Panc1 (cell line): ENCODE measurements at places on chromosomes 2 and 18.
A peak's percentile ranks its signal among the peaks of the same experiment; 100 is the strongest.

DNA sequence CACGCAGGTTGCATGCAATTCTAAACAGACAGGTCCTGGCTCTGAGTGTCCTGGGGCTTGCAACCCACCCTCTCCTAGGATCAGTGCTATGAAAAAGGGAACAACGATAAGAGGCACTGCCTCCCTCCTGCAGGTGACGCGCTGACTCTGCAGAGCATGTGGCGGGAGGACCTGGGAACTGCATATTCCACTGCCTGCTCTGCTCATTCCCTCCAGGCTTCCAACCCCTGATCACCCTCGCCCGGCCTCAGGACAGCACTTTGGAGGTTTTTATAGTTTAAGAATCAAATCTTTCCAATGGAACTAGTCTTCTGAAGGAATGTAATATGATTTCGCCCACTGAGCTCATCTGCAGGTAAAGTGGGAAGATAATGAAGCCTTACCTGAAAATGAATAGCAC, 8.5 kb downstream of the CHST10 start:
- no peaks in the 10 kb centered on the region for H3K36me3 ChIP-seq
- no peak overlapping the region for H3K4me3 ChIP-seq

- H3K27me3 ChIP-seq, result no peaks in the 10 kb centered on the region; the same call in 1 of the 2 replicates
- H3K36me3 ChIP-seq, result no peaks in the 10 kb centered on the region
- H3K27ac ChIP-seq, result no peak overlapping the region
- no peak for DNase-seq
- H3K4me1 ChIP-seq, result no peaks in the 10 kb centered on the region
- no peak overlapping the region for H3K4me3 ChIP-seq
Observed at GRCh38 chr2:100236166-100236565, 86.1 kb downstream of the LONRF2 start.

- no peaks in the 10 kb centered on the region for H3K4me1 ChIP-seq
- no peak for DNase-seq
- no peak overlapping the region for H3K27ac ChIP-seq
- no peaks in the 10 kb centered on the region for H3K36me3 ChIP-seq
- no peak overlapping the region for H3K4me3 ChIP-seq
Observed at GRCh38 chr2:181828122-181828705, 63.3 kb upstream of the ITPRID2 start.

GRCh38 chr2:104866883-104867812, 13.2 kb downstream of the POU3F3 start:
- no peak overlapping the region for H3K4me3 ChIP-seq
- DNase-seq, result no peak
- H3K27me3 ChIP-seq, result peaks cover 38% of the 10 kb centered on the region
- no peaks in the 10 kb centered on the region; the same call in 1 of the 2 replicates for H3K4me1 ChIP-seq
- H3K27ac ChIP-seq, result no peak overlapping the region

GRCh38 chr2:72993147-72993932, 76.0 kb downstream of the EMX1 start:
- H3K4me3 ChIP-seq, result no peak overlapping the region
- DNase-seq, result peak; percentile 43
- no peak overlapping the region for H3K27ac ChIP-seq
- no peaks in the 10 kb centered on the region for H3K27me3 ChIP-seq
- H3K36me3 ChIP-seq, result no peaks in the 10 kb centered on the region

DNA sequence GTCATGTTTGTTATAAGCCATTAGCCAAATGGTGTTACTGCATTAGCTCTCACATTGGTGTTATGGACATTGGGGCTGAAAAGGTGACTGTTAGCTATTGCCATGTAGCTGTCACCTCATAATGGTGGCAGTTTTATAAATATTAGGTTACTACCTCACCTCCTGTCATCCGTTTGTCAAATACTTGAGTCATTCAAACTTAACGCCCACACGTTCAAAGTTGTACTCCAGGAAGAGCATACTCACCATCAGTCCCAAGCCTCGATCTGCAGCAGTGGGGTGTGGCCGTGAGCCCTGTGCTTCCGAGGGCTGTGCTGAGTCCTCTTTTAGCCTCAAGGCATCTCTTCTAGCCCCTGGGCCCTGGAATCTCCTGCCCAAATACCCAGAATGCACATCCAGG, 87.3 kb downstream of the PDK1 start:
- no peaks in the 10 kb centered on the region for H3K27me3 ChIP-seq
- no peaks in the 10 kb centered on the region for H3K36me3 ChIP-seq
- H3K4me1 ChIP-seq, result no peaks in the 10 kb centered on the region
- DNase-seq, result no peak
- no peak overlapping the region for H3K27ac ChIP-seq

- DNase-seq, result no peak
- H3K36me3 ChIP-seq, result no peaks in the 10 kb centered on the region
- peaks cover 57% of the 10 kb centered on the region for H3K4me1 ChIP-seq
- H3K27ac ChIP-seq, result peak overlapping the region; percentile 100
Observed at GRCh38 chr2:201118961-201119854, 3.2 kb downstream of the CFLAR start.

- H3K4me3 ChIP-seq, result peak overlapping the region; percentile 66
- H3K4me1 ChIP-seq, result peaks cover 34% of the 10 kb centered on the region
- no peaks in the 10 kb centered on the region for H3K36me3 ChIP-seq
Observed at GRCh38 chr2:240568678-240569522, 616 bp downstream of the RNPEPL1 start.

DNA sequence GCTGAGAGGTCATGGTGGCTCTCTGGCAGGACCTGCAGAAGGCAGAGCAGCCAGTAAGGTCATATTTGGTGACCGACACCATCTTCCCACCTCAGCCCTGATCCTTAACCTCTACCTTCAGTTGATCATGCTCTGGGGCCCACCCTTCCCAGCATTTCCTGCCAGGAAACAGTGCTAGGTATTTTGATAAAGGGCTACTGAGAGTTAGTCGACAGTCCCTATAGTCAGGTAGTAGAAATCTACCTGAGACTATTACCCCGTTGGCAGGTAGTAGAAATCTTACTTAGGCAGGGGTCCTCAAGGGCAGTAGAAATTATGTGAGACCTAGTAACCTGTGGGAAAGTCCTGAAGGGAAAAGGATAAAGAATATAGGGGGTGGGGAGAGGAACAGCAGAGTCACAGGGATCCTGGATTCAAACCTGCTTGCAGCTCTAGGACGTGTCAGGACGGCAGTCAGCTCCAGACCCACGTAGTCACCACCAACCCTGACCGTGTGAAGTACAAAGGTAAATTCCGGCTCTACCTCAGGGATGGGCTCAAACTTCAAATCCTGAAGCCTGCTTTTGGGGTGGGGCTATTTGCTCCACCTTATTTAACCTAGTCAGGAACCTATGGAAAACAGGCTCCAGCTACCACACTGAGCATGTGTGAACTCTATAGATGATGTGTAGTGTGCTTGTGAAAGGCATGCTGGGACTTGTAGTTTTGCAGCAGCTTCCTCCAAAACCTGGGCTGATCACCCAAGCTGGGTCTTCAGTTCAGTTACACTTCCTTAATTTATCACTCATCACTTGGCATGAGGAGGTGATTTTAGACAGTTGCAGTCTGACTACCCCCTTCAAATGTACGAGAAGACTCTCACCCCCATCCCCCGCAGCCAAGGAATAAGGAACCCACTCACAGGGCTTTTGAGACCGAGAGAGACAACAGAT, at the start of gene DQX1:
Gene DQX1, minus strand, starts transcription at position 515 of the 932 bp plus-strand sequence. Its CDS starts 502 bp downstream, at position 13.
- H3K27ac ChIP-seq, result no peak within 1 kb of the TSS
- no peak within 1 kb of the TSS for H3K4me3 ChIP-seq
- peaks cover 6% of the 10 kb centered on the region for H3K4me1 ChIP-seq

GRCh38 chr2:88711897-88712296, 20.4 kb downstream of the RPIA start:
- DNase-seq, result no peak
- no peaks in the 10 kb centered on the region for H3K36me3 ChIP-seq
- H3K27ac ChIP-seq, result no peak overlapping the region
- H3K4me3 ChIP-seq, result no peak overlapping the region

DNA sequence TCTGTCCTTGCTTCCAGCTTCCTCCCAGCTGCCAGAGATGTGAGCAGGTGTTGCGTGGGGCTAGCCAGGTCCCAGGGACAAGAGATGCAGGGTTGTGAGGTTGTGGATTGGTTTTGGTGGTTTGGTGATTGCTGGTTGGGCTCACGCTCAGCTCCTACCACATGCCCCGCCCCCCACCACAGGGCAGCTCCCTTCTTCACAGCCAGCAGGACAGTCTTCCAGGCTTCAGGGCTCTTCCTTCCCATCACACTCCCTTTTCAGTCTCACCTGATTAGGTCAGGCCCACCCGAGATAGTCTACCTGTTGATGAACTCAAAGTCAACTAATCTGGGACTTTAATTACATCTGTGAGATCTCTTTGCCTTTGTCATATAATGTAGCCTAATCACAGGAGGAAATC, 52.0 kb upstream of the GLI2 start:
- 0 out of 2 replicates have a peak, but pooled peaks cover 2% of the 10 kb centered on the region for H3K27me3 ChIP-seq
- H3K4me3 ChIP-seq, result no peak overlapping the region
- no peak for DNase-seq
- H3K27ac ChIP-seq, result no peak overlapping the region

DNA sequence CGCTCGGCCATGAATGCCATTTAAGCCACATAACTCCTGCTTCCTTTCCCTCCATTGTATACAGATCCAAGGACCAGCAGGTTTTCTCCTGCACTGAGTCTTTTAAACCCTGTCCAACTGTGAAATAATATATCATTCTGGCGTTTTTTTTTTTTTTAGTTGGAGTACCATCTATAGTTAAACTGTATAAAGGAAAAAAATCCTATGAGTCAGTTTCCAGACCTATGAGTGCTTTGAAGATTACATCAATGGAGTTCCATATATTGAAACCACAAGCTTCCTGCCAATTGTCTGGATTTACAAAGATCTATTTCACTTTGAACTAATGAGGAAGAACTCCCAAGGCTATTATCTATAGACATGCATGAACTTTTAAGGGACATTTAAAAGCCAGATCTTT, 2.4 kb upstream of the MALT1 start:
- H3K4me1 ChIP-seq, result peaks cover 17% of the 10 kb centered on the region
- DNase-seq, result no peak
- no peak overlapping the region for H3K4me3 ChIP-seq
- H3K36me3 ChIP-seq, result no peaks in the 10 kb centered on the region; the same call in 1 of the 2 replicates

GRCh38 chr2:237567276-237568029, 1.1 kb downstream of the PRLH start:
- no peaks in the 10 kb centered on the region for H3K36me3 ChIP-seq
- H3K27me3 ChIP-seq, result no peaks in the 10 kb centered on the region
- H3K4me3 ChIP-seq, result no peak overlapping the region
- peaks cover 5% of the 10 kb centered on the region for H3K4me1 ChIP-seq
- no peak for DNase-seq

GRCh38 chr2:69026026-69026425, 13.0 kb downstream of the ANTXR1 start:
- H3K27me3 ChIP-seq, result no peaks in the 10 kb centered on the region
- DNase-seq, result no peak
- H3K36me3 ChIP-seq, result no peaks in the 10 kb centered on the region

DNA sequence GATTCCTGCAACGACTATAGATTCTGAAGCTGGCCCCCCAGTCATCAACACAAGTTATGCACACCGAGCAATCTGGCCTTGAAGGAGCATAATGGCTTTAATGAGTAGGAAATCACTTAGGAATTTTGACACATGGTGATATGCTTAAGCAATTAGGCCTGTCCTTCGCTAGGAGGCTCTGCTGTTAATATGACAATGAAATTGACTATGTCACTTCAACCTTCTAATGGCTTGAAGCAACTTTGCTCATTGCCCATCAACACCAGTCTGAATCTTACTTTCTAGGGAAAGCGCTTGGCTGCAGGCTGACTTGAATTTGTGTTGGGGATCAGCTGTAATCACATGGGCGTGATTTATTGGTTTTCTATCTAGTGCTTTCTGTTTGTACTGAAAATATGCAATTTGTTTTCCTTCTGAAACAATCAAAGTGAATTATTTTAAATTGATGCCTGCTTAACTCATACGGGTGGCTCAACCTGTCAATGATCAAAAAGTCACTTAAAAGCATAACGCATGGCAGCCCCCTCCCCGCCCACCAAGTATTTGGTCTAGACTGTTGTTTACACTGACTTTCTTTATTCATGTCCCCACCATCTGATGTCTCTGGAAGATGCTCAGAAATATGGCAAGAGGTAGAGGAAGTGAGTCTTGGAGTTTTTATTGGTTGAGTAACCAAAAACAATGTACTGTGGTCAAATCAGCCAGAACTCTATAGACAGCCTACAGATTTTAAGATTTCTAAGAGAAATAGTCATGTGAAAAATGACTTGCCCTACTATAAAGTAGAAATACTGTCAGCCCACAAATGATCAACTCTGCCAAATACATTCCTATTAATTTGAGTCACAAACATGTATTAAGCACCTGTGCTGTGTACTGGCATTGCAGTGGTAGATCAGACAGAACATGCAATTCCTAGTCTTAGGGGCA, 344.9 kb downstream of the RBM43 start:
- H3K27ac ChIP-seq, result no peak overlapping the region
- no peaks in the 10 kb centered on the region for H3K36me3 ChIP-seq
- no peaks in the 10 kb centered on the region for H3K4me1 ChIP-seq
- no peaks in the 10 kb centered on the region for H3K27me3 ChIP-seq
- H3K4me3 ChIP-seq, result no peak overlapping the region
- no peak for DNase-seq

DNA sequence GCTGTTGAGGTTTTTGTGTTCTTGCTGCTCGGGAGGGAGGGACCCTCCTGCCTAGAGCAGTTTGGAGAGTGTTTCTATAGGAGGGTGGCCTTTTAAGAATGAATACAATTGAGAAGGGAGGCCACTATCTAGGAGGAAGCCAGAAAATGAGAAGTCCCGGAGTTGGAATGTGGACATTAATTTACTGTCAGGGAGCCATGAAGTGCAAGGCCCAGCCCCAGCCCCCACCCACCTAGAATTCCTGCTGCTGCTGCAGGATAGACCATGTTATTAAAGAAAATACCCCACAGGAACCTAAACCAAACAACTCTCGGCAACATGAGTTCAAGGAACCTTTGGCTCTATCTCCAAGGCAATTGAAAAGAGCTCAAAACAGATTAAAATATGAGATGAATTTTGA, 46.0 kb downstream of the ZBTB7C start:
- H3K27ac ChIP-seq, result no peak overlapping the region
- no peaks in the 10 kb centered on the region for H3K4me1 ChIP-seq
- H3K4me3 ChIP-seq, result no peak overlapping the region

DNA sequence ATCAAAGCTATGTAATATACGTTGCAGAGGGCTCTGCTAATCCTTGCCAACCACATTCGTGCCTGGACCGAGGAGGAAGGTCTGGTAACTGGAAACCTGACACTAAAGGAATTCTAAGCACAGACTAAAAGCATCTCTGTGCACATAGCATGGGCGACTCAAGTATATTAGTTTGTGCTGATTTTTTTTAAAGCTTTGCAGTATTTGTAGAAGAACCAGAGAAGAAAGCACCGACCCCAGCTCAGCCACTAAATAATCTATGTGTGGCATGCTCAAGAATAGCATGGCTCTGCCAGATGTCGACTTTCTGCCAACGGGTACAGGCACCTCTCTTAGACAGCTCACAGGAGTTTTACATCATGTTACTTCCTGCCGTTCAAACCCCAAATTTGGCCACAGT, 73.2 kb upstream of the NRP2 start:
- no peak overlapping the region for H3K4me3 ChIP-seq
- no peaks in the 10 kb centered on the region for H3K36me3 ChIP-seq
- no peaks in the 10 kb centered on the region for H3K4me1 ChIP-seq
- no peak for DNase-seq
- peaks cover 6% of the 10 kb centered on the region for H3K27me3 ChIP-seq
- no peak overlapping the region for H3K27ac ChIP-seq
